ENCODE measurements at places on chromosomes 2 and 18.

DNA sequence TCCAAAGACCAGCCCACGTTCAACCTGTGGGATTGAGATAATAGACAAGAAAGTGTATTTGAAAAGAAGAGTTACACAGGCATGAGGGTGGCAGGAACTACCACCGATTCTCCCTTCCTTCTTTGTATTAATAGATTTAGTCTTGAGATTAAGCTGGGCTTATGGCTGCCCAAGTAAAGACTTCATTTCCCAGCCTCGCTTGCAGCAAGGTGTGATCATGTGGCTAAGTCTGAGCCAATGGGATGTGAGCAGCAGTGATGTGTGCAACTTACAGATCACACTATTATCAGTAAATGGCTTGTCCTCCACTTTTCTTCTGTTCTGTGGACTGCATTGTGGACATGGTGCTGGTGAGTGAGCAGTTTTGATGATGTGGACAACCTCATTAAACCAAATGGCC, 101.7 kb downstream of the POLR1A start:
- DNase-seq = no peak

- no peak for DNase-seq
Measured at GRCh38 chr2:1973636-1974035, 229.3 kb upstream of the PXDN start.

DNA sequence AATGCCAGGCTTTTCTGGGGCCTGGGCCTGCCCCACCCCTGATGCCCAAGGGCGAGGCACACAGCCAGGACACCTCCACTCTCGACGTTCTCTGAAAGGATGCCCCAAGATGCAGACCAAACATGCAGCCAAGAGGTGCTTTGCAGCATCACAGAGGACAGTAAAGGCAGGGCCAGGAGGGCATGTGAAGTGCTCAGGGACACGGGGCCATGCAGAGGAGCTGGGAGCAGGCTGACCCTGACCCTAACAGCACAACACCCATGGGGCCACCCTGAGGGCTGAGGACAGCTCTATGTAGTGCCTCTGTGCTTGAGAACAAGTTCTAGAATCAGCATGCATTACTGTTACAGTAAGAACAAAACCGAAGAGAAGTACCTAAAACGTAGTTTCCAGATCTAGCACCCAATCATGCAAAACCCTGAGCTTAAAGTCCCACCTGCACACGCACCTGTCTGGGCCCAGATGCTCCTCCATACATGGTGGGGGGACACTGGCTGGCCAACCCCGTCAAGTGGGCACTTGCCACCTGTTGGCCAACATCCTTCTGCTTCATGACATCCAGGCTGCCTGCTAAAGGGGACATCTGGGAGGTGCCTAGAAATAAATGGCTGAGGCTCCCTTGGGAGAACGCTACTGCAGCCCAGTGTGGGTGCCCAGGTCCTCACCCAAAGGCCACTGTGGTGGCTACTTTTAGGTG, 15.4 kb downstream of the HS6ST1 start:
- no peak for DNase-seq

GRCh38 chr18:25990473-25990872, 99.9 kb downstream of the SS18 start:
- DNase-seq = no peak

GRCh38 chr18:3790703-3791102, 340.7 kb downstream of the TGIF1 start:
- DNase-seq = no peak

DNA sequence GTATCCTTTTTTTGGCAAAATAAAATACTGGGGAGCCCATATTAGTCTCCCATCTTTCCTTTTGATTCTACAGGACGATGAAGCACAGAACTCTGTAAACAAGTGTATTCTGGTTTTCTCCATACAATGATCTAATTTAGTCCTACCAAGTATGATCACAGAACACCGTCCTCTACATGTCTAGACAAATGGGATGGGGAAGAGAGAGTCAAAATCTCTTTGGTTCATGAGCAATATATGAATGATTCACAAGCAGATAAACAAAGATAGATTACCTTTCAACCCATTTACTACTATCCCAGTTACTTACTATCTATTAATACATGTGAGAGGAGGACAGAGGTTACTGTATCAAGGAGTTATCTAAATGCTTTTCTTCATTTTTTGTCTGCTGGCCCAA, 352.4 kb upstream of the ACVR2A start:
- DNase-seq = no peak

DNA sequence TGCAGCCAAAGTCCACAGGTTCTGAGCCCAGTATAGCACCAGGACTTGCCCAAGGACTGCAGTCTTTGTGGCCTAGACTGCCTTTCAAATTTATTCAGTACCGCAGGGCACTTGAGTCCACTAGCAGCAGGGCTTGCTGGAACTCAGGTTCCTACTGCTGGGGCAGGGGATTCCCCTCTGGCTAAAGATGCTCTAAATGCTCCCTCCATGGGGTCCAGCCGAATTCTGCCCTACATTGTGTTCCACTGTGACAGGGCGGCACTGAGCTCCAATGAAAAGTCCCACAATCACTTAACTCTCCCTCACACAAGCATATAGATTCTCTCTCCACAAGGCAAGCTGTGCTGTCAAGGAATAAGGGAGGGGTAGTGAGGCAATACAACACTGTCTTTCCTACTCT, 518.1 kb upstream of the VRK2 start:
- DNase-seq = no peak

DNA sequence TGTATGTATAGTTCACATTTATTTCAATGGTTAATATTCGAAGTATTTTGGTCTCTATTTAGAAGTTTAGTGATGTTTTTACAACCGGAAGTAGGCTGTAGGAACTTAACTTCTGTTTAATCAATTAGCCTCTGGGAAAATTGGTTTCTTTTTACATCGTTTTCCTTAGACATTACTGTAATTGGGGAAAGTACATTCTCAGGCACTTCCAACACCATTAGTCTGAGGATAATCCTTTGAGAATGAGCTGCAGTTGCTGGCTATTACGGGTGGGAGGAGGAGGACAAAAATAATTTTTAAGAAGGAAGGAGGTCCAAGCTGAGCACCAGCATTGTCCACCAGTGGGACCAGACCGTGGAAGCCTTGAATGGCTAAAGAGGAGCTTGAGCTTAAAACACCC, 70.4 kb upstream of the ST3GAL5 start:
- DNase-seq = no peak

DNA sequence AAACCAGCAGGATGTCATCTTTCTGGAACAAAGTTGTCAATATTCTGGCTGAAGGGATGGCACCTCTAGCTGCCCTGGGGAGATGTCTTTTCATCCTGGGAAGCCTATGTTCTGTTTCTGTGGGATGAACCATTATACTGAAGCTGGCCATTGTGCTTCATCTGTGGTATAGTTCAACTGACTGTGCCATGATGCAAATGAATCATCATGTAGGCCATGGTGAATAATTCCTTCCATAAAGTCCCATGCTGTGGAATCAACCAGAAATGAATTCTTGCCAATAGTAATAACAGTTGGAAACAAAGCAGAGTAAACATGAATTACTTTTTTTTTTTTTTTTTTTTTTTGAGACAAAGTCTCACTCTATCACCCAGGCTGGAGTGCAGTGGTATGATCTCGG, 64.1 kb upstream of the CNGA3 start:
- DNase-seq = no peak

DNA sequence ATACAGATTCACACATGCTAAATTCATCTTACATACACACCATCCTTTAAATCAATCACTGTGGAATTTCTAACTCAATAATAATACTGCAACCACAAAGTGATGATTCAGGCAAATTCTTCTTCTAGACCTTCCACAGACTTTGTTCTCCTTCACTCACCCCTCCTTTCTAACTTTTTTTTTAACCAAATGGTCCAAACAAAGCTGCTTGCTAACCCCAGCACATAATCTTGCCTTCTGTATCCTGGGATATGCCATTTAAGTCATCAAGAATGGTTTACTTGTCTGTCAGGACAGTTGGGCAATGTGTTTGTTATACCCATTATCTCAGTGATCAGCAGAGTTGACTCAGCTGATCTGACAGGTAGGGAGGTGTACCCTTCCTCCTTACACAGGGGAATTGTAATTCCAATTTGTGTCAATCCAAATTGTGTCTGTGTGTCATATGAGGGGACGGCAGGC, 10.0 kb downstream of the SLC40A1 start:
- DNase-seq = no peak

GRCh38 chr2:168773128-168773527, 29.3 kb upstream of the NOSTRIN start:
- DNase-seq = no peak

GRCh38 chr2:33763671-33764310, 164.7 kb upstream of the FAM98A start:
- DNase-seq = no peak

GRCh38 chr2:33134086-33134771, 187.5 kb downstream of the LTBP1 start:
- DNase-seq = peak; percentile 97

DNA sequence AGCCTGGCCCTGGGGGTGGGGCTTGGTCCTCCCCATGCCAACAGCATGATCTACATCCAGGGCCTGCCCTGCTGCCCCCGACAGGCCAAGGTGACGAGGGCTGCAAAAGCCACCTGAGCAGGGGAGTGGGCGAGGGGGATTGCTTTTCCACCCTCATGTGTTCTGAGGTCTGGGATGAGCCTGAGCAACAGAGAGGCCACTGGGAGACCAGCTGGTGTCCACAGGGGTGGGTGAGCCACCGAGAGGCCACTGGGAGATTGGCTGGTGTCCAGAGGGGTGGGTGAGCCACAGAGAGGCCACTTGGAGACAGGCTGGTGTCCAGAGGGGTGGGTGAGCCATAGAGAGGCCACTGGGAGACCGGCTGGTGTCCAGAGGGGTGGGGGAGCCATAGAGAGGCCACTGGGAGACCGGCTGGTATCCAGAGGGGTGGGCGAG, 147.4 kb upstream of the GPC1 start:
- no peak for DNase-seq

- no peak for DNase-seq
Measured at GRCh38 chr2:128236491-128237035, 82.1 kb downstream of the HS6ST1 start.

DNA sequence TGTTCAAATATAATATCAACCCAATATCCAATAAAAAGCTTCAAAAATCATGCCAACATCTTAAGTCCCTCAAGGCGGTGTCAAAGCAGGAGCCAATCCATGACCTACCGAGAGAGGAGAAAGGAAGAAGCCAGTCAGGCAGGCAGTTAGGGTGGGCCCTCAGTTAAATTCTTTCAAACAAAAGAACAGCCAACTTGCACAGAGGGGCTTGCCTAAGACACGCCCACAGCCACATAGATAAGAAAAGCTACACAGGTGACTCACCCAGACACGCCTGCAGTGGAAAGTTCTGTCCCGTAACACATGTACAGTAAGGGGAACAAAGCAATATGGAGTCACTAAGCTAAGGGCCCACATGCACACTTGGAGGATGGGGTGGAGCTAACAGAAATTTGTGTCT, 61.3 kb downstream of the SP110 start:
- DNase-seq = no peak

DNA sequence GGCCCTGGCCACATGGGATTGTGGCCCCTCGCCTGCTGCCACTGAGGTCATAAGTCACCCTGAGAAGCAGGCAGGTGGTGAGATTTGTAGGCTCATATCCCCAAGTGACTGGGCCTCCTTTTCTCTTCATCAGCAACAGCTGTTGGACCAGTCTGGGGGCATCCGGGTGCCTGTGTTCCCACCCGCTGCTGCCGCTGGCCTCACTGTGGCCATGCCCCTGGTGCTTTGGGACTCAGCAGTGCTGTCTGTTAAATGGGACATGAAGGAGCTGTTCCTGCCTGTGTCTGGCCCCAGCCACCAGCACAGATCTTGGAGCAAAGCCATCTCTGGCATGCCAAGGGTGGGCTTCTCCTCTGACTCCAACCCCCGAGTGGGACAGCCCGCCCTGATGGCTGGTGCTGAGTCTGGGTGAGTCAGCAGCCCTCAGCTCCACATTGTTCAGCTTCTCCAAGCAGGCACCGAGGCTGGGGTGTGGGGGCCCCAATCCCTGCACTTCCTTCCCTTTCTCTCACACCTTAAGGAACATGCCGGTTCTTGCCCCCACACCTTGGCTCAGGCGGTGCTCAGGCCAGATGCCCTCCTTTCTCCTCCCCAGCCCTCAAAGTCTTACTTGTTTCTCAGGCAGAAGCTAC, 207.9 kb downstream of the GLI2 start:
- no peak for DNase-seq

GRCh38 chr2:27795868-27796277, 24.4 kb downstream of the MRPL33 start:
- DNase-seq = no peak

Data from fibroblast of the conjunctiva (primary cell).